HTR-8/SVneo (cell line): ENCODE measurements at places on chromosomes 4 and X.

- DNase-seq = no peak
These were observed 18.8 kb downstream of the LDOC1 start for GRCh38 chrX:141158084-141158483.

GRCh38 chr4:39528061-39528465 lies 824 bp upstream of the UGDH start:
- no peak for DNase-seq

GRCh38 chr4:27040356-27040755 lies 179.7 kb downstream of the STIM2 start:
- no peak for DNase-seq

DNA sequence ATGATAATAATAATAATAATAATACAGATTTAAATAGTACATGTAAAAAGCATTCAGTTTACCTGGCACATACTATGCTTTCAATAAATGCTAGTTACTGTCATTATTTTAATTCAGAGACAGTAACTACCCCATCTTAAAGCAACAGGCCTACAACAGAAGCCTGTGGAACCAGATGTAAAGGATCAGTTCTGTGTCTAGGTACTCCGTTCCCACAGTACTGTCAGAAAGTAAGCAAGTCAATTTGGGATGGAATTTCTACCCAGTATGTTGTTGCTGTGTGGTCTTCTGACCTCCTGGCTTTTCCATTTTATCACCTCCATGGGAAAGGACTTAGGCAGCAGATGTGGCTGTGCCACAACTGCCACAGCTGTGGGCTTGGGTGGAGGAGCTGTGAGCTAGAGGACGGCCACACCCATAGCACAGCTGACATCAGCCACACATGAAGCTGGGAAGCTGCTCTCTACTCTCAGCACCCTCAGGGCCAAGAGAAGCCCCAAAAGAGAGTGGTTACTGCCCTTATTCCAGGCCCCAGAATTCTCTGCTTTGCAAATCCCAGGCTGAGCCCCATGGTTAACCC lies 102.8 kb downstream of the CBR4 start:
- DNase-seq = no peak

DNA sequence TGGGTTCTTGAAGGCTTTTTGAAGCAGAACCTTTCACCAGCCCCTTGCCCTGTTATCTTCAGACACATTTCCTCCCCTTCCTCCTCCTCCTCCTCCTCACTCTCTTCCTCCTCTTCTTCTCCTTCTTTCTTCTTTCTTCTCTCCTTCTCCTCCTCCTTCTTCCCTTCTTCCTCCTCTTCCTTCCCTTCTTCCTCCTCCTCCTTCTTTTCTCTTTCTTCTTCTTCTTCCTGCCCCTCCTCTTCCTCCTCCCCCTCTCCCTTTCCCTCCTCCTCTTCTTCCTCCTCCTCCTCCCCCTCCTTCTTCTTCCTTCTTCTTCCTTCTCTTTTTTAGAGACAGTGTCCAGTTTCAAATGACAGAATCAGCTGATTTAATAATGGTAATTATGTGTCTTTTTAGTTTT lies 226.0 kb downstream of the DKK2 start:
- no peak for DNase-seq

- no peak for DNase-seq
These were observed 236.9 kb upstream of the PPARGC1A start for GRCh38 chr4:24126776-24127175.

DNA sequence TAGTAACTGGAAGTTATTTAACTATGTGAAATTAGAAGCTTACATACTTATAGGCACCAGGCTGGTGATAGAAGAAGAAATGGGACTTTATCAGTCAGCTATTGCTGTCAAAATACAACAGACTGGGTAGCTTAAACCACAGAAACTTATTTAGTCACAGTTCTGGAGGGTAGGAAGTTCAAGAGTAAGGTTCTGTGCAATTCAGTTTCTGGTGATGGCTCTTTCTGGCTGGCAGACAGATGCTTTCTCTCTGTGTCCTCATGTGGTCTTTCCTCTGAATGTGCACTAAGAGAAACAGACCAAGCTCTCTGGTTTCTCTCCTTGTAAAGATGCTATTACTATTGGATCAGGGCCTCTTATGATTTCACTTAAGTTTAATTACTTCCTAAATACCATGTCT lies 92.1 kb upstream of the ANKRD50 start:
- no peak for DNase-seq

DNA sequence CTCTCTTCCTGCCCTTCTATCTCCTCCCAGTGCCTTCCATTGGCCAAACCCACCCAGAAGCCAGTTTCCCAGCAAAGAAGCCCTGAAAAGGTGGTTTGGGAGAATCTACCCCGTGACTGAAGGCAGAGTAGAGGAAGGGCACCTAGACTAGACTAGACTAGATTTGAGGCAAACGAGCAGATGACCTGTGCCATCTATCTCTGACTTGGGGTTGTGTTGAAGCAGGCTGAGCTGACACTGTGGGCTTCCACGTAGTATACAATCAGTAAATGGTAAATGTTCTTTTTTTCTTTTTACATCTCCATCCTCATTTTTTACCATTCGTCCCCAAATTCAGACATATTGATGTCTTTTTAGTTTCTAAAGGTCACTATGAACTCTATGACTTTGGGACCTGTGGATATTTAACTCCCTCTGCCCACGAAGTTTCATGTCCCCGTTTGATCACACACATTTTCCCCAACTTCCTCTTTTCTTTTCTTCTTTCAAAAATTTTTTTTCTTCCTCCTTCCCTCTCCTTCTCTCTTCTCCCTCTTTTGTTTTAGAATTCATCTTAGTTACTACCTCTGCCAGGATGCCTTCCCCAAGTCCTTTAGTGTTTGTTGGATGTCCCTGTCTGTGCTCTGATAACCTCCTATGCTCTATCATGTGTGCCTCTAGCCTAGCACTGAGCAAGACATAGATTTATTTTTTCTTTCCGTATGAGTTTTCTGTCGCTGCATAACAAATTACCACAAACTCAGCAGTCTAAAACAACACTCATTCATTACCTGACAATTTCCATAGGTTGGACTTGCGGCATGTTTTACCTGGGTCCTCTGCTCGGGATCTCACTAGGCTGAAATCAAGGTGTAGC lies 6.2 kb upstream of the AFF1 start:
- DNase-seq = no peak

- DNase-seq = no peak
These were observed 7.7 kb downstream of the GAK start for GRCh38 chr4:924107-925096.

DNA sequence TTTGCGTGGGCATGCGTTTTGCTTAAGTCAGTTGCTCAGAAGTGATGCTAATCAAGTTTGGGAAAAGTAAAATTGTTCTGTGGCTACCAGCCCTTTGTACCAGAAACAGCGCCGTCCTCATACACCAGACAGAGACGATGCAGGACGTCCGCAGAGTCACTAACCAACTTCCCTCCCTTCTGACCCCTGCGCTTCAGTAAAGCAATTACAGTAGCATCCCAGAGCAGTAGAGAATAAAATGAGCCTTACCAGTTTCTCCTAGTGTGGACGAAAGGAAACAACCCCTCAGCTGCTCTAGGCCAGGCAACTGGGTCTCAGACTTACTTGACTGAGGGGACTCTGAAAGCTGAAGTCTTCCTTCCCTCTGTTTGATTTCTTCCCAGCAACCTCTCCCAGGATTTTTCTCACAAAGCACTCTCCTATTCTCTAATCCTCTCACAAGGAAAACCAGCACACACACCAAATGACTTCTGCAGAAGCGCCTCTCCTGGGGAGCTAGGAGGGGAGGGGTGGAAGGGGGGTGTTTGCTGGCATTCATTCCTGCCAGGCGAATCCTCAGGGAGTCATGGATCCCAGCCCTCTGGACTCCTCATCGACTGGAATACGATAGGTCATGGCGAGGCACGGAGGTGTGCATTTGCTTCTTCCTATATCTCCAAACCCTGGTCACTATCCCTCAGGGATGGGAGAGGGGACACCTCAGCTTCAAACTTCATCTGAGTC lies 56.0 kb upstream of the MID1 start:
- no peak for DNase-seq

DNA sequence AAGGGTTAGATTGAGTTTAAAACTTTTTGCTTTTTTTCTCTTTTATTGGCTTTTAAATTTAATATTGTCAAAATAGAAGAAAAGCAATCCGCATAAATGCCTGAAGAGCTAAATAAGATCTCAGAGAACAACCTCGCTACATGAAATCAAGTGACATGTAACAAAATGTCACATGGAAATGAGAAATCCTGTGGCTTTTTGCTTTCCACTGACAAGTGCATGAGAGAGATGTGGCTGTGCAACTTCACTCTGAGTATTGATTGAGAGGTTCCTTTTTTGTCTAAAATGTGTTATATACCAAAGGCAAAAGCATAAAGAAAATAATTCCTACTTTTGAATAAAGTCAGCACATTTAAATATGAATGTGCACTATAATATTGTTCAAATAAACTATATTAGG lies 263.5 kb downstream of the MAPK10 start:
- no peak for DNase-seq

- no peak for DNase-seq
These were observed 344.5 kb upstream of the NR3C2 start for GRCh38 chr4:148786699-148787098.

DNA sequence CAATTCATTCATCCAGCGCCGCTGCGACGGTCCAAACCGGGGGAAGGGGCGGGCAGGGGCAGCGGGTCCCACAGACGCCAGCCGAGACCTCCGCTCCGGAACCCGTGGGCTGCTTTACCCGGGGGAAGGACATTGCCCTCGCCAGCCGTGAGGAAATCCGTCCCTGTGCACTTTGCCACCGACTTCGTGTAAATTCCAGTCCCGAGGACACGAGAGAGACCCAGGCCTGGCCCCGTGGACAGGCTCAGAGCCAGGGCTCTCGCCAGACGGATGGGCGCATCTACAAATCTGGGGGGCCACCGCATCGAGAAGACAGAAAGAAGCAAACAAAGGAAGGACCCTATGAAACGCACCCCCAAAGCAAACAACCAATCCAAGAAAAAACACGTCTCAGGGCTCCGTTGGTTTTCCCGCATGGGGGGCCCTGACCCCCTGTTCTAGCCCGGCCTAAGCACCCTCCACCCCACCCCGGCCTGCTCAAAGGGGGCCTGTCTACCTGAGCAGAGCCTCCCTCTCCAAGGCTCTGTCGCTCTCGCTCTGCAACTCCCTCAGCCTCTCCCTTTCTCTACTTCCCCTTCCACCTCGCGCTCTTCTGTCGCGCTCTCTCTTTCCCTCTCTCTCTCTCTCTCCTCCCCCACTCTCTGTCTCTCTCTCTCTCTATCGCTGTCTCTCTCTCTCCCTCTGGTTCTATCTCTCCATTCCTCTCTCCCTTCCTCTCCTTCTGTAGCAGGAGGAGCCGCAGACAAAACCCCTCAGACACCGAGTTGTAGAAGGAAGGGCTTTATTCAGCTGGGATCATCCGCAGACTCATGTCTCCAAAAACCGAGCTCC lies 11.3 kb downstream of the FRG2 start:
- no peak for DNase-seq
